ENCODE measurements at places on chromosomes 5 and 9.

- DNase-seq, result no peak
These were observed at the start of gene KLHL3 for GRCh38 chr5:137735555-137736284. TSS of gene KLHL3 (minus strand) at chr5:137736089. CDS start at chr5:137735646, 443 bp downstream.

DNA sequence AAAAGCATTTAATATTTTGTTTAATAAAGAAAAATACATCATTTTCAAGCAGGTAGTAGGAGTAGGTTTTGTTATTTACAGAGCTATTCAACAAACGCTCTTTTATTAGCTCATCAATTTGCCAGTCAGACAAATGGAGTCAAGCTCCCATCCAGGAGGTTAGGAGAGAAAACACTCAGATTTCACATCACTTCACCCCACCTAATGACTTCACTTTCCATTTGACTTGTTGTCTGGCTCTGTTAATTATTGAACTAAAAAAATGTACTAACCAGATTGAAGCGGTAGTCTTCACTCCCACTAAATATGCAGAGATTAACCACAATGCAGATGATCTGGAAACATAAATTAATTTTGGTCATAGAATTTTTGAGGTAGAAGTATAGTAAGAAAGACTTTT, 193.6 kb upstream of the VCAN start:
- DNase-seq, result no peak

GRCh38 chr5:125813221-125813974, 609.8 kb upstream of the GRAMD2B start:
- DNase-seq, result no peak

GRCh38 chr9:131618071-131618479, 72.8 kb downstream of the PRRT1B start:
- DNase-seq, result no peak

DNA sequence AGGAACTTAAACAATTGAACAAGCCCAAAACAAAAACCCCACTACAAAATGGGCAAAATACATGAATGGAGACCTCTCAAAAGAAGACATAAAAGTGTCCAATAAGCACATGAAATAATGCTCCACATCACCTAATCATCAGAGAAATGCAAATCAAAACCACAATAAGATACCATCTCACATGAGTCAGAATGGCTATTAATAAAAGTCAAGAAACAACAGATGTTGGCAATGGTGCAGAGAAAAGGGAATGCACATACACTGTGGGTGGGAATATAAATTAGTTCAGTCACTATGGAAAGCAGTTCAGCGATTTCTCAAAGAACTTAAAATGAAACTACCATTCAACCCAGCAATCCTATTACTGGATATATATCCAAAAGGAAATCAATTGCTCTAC, 337.4 kb upstream of the GRIA1 start:
- peak; percentile 31 for DNase-seq

GRCh38 chr9:90880669-90881068, 79.0 kb downstream of the SYK start:
- DNase-seq, result no peak

GRCh38 chr9:441126-441525, 226.5 kb downstream of the DOCK8 start:
- DNase-seq, result no peak

DNA sequence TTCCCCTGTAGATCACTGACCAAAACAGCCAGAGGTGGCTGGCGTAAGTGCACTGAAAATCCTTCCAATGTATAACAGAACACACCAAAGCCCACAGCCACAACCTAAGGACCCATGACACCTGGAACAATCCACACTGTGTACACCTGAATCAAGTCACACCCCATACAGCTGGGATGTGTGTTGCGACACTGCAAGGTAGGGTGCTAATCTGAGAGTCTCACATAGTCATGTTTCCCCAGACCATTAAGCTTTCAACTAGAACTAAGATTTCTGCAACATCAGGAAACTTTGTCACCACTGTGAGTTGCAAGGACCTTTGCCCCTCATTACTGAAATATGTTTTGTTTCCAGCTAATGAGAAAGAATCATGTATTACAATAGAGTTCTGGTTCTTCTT, 59.4 kb downstream of the MED27 start:
- DNase-seq, result no peak

GRCh38 chr9:133253268-133253667, 21.7 kb downstream of the ABO start:
- no peak for DNase-seq

DNA sequence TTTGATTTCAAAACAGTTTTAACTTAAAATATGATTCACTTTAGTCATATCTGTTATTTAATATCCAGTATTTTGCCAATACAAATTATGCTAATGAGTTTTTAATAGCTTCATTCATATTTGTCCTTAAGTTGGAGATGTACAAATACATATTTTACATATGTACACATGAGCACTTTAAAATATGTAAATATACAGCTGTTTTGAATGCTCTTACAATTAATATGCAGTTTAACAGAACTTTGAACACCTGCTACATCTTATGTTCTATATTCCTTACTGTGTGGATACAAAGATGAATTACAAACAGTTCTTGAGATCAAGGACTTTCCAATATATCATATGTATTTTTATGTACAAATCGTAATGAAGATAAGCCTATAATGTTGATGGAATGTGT, 74.0 kb downstream of the CHSY3 start:
- DNase-seq, result no peak

DNA sequence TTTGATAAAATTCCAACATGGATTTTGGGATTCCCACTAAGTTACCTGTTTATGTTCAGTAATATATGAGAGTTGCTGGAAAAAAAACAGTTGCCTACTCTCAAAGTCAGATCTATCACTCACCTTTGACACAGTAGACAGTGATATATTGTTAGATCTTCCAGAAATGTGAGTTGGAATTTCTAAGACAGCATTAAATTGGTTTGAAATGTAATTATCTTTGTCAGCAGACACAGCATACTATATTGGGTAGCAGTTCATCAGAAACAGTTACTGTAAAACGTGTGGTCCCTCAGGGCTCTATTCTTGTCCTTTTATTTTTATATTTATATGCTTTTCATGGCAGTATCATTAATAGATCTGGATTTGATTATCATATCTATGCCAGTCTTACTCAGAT, 433.6 kb upstream of the ARRDC3 start:
- no peak for DNase-seq

- DNase-seq, result no peak
These were observed 293.3 kb downstream of the CSNK1G3 start for GRCh38 chr5:123805300-123805699.

- no peak for DNase-seq
These were observed 60.8 kb downstream of the SEMA4D start for GRCh38 chr9:89436963-89437625.

GRCh38 chr9:14004110-14004509, 309.8 kb downstream of the NFIB start:
- no peak for DNase-seq

- DNase-seq, result no peak
These were observed 75.7 kb downstream of the FBXL7 start for GRCh38 chr5:15575666-15576065.

- no peak for DNase-seq
These were observed 14.8 kb downstream of the GGTA1 start for GRCh38 chr9:121484651-121485446.

DNA sequence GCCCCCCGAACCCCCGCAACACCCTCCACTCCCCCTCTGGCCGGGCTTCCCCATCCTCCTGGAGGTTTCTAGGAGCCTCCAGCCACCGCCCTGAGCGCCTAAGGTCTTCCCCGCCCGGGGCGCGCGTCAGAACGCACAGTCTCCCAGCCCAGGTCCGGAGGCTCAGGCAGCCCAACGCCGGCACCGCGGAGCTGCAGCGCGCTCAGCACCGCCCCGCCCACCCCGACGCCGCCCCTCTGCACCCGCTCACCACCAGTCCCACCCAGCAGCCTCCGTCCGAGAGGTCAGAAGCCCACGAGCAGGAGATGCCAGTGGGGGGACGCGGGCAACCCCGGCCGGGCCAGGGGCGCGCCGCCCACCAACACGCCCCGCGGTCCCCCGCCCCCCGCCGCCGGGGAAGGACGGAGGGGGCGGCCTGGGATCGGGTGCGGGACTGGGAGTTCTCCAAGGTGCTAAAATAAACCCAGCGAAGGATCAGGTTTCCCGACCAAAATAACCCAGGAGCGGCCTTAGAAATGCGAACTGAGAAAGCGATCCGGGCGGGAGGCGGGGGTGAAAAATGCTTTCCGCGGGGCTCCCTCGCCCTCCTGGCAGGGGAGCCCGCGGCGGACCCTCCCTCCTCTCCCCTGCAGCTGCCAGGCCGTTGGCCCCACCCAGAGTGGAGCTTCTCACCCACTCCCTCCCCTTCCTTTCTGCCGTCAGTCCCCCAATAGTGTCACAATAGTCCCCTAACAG, 6.5 kb upstream of the FAM78A start:
- DNase-seq, result no peak

DNA sequence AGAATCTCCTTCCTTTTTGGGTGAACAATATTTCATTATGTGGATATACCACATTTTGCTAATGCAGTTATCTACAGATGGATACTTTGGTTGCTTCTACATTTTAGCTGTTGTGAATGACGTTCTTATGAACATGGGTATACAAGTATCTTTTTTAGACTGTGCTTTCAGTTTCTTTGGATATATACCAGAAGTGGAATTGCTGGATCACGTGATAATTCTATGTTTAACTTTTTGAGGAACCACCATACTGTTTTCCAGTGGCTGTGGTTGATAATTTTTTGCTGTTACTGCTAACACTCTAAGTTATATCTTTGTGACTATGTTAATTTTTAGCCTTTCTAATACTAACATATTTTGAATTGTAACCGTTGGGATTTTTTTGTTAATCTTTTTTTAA, 12.5 kb downstream of the WDR70 start:
- no peak for DNase-seq

- DNase-seq, result no peak
These were observed 246.6 kb downstream of the ENC1 start for GRCh38 chr5:74393943-74394342.

DNA sequence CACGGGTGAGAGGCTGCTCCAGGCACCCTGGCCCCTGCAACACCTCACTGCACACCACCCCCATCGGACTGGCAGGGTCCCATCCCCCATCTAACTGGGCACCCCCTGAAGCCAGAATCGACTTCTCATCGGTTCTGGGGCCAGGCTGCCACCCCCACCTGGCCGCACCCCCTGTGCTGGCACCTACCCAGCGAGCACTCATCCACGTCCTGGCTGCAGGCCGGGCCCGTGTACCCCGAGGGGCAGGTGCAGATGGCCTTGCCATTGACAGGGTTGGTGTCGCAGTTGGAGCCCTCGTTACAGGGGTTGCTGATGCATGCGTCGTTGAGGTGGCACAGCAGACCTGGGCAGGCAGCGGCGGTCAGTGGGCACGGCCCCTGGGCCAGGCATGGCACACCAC, 27.9 kb downstream of the NOTCH1 start:
- no peak for DNase-seq

DNA sequence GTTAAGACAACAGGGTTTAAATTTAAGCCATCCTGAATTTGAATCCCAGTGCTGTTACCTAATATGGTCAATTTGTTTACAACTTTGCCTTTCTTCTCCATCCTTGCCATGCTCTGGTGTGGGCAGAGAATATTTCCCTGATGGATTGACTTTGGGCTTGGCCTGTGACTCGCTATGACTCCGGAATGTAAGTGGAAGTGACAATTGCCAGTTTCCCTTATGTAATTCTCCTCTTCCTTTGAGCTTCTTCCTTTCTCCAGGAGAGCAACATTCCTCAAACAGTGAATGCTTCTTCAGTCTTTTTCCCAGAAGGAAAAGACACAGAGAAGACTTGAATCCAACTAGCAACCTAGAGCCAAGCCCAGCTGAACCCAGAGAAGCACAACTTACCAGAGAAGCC, 159.1 kb downstream of the LURAP1L start:
- no peak for DNase-seq

DNA sequence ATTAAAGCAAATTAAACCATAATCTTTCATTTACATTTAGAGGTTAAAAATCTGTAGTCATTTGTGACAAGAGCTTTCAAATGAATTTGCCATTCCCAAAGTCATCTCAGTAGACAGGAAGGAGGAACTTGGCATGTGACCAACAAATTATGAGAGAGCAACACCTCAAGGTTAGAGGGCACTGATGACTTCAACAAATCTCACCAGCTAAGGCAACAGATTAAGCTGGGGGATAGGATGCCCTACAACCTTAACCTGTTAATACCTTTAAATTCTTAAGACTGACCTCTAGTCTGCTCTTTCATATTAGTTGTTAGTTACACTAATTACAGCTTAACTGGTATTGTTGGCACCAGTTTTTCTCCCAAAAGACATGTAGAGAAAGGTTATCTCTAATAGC, 18.4 kb downstream of the POU5F2 start:
- DNase-seq, result no peak

GRCh38 chr9:99012957-99013512, 69.3 kb downstream of the COL15A1 start:
- DNase-seq, result no peak

- DNase-seq, result no peak
These were observed 57.4 kb downstream of the CFAP95 start for GRCh38 chr9:69877852-69878514.

GRCh38 chr5:141692533-141692888, 10.5 kb upstream of the ARAP3 start:
- DNase-seq, result no peak

DNA sequence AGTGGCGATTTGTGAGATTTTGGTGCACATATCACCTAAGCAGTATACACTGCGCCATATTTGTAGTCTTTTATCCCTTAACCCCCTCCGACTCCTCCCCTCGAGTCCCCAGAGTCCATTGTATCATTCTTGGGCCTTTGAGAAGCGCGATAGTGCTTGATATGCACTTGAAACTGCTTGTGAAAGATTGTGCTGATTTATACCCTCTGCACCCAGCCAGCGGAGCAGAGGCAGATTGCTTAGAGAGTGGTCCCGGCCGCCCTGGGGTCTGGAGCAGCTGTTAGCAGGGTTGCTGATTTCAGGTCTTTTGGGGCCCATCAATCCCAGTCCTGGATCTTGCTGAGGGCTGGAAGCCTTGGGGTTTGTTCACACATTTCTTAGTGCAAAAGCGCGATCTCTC, 13.0 kb upstream of the FAM240B start:
- DNase-seq, result no peak

DNA sequence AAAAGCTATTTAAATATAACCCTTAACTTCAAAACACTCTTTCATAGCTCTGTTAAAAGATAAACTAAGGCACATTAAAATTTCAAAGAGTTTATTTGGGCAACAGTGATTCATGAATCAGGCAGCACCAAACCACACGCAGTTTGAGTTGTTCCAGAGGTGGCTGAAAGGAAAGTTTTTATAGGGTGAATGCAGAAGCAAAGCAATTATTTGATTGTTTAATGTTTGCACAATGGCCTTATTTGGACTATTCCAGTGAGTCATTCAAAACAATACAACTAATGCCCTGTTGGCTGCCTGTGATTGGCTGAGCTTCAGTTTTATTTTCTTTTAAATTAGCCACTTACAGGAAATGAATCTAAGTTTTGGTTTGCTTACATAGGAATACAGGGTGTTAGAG, 125.3 kb downstream of the CEP120 start:
- DNase-seq, result no peak
